ENCODE measurements at places on chromosomes 5 and 9.

DNA sequence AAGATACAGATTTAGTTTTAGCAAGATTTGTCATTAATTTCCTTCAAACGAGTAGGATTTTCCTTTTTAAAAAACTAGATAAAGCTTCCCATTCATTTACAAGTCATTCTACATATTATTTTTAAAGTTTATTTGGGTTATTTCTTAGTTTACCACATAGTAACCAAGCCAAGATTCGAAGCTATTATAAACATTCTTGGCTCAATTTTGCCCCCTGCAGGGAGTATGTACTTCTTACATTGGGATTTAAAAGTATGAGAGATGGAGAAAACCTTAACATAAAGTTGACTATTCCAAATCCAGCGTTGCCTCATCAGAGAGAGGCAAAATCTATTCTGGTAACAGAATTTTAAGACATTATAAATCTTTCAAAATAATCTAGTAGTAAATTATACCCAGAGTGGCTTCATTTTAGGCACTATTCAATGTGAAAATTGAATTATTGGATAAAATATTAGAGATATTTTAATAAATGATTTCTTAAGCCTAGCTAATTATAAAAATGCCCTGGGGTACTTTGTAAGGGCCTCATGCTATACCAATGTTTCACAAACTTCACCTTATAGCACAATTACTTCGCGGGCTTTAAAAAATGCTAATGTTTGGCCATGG is 39.1 kb downstream of the FBN2 start:
- peak; percentile 51 for DNase-seq

DNA sequence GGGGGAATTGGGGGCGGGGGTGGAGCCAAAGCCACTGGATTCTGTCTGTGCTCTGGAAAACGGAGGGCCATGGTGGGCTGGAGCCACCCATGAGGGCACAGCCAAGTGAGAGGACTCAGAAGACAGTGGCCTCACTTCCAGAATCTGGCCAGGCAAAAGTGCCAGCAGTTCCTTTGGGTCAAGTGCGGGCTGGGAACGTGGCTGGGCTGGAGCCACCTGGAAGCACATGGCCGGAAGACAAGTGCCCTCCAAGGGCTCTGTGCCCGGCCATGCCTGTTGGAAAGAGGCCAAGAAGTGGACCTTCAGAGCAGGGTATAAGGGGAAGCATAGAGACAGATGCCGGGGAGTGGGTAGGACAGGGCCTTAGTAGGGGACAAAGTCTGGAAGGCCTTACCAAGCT is 11.7 kb upstream of the SH3PXD2B start:
- DNase-seq: no peak

DNA sequence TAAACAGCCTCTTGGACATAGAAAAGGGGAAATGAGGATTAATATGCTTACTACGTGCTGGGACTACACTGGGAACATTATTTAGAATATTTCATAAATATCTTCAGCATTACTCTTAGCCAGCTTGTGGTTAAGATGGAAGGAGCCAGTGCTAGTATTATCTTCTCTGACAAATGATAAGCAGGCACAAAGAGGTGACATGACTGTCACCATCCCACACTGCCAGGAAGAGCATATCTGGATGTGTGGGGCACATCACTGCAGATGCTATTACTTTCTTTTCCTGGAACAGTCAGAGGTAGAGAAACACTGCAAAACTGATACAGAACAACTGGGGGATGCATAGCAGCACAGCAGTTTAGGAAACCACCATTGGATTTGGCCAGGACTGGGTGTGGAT is 281.0 kb upstream of the TNC start:
- DNase-seq: no peak

DNA sequence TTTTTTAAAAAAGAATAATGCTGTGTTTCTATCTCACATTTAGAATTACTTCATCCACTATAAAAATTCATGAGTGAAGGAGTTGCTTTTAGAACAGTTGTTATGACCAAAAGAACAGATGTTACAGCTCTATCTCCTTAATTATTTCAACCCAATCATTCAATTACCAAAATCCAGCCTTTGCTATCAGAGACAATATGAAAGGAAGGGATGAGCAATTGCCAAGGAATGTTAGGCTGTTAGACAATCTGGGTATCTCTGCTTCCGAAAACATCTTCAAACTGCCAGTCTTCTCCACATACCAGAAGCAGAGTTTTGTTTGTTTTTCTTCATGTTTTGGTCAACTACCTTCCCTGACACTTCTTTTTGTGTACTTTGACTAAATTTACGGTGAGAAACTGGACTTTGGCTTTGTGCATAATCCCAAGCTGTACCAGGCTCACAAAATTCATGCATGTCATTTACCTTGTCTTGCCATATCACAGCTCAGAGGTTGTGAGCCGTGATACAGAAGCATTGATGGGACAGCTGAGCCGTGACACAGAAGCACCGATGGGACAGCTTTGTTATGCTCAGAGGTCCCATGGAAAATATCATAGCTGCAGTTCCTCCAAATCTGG is 405.5 kb downstream of the KIF4B start:
- DNase-seq: no peak

DNA sequence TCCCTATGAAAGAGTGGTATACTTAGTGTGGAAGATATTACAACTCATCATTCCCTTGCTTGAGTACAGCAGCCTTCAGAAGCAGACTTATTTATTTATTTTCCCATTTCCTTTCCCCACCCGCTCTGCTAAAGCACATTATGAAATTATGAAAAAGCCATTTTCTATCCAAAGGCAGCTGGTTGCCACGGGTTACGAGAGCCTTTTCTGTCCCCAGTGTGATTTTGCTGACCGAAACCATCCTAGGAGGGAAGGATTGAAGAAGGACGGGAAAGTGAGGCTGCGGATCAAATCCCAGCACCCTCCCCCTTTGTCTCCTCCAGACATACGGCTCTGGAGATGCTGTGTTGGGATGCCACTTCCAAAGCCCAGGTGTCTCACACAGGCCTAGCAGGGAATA is 246.9 kb downstream of the TLR4 start:
- DNase-seq: no peak

DNA sequence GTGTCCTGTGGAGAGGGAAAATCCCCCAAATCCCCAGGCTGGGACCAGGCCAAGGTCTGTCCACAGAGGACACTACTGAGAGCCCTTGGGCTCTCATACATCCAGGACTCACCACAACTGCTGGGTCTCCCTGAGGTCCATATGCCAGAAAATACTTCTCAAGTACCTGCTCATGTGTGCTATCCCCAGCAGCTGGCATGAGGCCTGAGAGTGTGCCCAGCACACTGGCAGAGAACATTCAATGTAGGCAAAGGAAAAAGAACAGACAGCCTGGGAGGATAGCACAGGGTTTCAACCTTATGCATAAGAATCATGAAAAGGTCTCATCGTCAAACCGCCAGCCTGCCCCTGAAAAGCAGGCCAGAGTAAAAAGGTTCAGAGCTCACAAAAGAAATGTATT is 154.1 kb upstream of the TAS2R1 start:
- no peak for DNase-seq

DNA sequence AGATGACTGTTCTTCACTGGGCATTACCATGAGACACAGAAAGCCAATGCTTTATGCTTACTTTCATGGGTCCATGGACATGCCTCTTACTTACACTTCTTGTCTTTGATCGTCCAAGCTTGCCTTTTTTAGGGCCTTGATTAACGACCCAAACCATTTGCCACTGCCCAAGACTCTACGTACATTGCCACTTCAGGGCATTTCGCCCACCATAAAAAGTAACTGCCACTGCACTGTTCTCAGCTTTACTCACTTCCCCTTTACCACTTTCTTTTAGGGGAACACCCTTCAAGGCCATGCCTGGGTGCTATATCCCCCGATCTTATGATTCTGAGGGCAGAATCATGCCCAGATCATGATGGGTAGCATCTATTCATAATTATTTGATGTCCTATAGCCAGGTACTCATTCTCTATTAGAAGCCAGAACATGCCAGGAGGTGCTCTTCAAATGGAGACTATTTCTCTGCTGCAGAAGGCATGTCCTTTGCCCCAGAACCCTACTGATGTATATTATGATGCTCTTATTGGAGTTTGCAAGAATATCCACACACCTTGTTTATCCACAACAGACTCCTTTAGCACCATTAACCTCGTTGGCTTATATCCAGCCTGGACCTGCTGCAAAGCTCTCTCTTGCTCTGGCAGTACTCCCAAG is 64.1 kb upstream of the RAD23B start:
- no peak for DNase-seq

- DNase-seq: peak; percentile 10
Measured at GRCh38 chr5:54669845-54670244, 152.3 kb downstream of the SNX18 start.

- no peak for DNase-seq
Measured at GRCh38 chr5:91424638-91425436, 41.7 kb upstream of the ARRDC3 start.

DNA sequence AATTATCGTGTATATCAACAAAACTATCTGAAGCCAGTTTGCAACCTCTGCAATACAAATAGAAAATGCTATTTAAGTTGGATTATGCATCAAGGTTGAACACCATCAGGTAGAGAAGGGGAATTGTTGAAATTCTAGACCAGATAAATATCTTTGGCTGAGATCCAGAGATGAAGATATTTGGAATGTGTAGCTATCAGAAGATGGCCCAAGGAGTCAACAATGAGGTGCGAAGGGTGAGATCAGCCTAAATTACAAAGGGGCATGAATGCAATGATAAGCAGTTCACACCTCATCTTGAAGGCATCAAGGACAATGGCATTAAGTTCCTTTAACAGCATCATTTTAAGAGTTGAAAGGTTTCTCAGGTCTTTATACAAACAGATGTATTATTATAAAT is 572.1 kb upstream of the DMAC1 start:
- DNase-seq: no peak

All from lung microvascular endothelial cell (primary cell).